ENCODE measurements at places on chromosomes 7 and 10.

DNA sequence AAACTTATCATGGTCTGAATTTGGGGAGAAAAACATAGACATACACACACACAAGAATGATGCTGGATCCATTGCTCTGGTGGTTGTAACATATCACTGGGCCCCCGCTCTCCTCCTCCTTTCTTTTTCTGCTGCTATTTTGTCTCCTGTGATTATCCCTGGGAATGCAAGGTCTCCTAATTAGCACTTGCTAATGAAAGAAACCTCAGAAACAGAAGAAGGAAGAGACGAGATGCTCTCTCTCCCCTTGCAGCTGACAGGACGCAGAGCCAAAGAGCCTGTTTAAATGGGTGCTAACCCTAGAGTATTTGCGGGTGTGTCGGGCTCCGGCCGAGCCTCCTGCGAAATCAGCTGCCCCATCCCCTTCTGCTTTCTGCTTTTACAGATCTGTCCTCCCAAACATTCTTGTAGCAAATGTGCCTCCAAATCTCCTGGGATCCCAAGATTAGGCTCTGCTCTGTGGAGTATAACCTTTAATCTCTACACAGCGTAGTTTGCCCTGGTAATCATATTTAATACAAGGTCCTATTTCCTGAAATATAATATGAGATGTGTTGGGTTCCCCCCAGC, 81.5 kb downstream of the FRMPD2 start:
- DNase-seq = no peak

DNA sequence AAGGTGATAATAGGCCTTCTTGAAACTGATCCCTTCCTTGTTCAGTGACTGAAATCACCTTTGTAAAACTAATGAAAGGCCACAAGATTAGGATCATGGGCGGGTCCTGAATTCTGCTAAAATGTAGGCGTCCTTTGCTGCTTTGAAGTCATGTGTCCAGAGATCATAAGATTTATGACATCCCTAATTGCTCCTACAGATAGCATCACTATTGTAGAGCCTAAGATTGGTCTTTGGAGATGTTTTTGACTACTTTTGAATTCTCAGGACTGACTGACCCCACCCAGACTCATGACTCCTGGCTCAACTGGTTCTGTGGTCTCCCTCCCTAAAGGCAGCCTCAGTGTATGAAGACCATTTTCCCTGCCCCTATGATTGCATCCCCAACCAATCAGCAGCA, 322.6 kb upstream of the SEMA3D start:
- no peak for DNase-seq

- DNase-seq = no peak
These were observed 25.8 kb downstream of the ASZ1 start for GRCh38 chr7:117401293-117402002.

DNA sequence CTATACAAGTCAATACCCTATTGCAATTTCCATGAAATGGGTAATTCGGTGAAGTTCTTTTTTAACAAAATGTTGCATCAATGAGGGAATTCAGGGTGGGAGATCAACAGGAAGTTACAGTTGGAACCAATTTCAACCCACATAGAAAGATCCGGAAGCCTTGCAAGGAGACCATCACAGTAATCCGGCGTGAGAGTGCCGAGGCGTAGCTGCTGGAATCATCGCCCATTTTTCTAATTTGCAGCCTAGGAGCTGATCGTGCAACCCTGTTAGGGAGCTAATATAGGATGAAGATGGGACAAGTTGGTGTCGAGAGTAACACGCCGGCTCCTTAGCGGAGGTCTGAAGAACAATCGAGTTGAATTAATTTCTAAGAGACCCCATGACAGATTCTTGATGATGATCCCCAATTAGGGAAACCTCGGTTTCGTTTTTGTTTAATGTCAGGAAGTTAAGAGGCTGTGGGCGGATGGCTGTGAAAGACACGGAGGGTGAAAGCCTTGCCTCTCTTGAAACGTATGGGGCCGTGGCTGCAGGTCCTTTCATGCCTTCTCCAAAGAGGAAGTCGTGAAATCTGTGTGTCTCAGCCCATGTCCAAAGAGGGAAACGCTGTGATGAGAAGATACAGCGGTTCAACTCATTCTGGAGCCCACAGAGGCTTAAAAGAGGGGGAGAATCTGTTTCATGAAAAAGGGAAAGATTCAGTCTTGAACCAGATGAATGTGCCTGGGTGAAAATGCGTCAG, 51.2 kb upstream of the CARD11 start:
- DNase-seq = no peak

DNA sequence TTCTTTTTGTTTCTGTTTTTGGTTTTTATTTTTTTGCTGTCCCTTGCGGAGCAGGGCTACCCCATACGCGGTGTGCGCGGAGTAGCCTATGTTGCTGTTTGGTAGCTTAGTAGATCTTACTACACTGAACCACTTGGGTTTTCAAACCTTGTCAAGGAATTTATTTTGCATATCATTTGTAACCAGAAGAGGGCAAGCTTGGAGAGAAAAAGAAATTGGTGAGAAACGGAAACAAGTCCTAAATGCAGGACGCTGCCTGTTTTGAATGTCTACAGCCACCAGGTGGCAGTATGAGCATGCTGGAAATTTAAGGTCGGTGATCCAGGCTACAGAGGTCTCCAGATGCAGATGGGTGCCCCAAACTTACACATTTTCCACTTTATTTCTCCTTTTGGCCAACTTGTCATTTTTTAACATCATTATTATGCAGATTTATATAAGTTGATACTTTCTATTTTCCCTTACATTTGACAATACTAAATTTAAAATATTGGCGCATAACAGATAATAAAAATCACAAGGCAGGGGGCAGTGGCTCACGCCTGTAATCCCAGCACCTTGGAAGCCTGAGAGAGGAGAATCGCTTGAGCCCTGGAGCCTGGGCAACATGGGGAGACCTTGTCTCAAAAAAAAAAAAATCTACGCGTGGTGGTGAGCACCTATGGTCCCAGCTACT, 15.3 kb upstream of the TRA2A start:
- DNase-seq = peak; percentile 90
